Right ventricle myocardium superior (tissue), 1 donor: ENCODE measurements at places on chromosomes 4 and X.
A peak's percentile ranks its signal among the peaks of the same experiment; 100 is the strongest.

- DNase-seq = no peak
Observed at GRCh38 chrX:5015451-5015850, 1213.2 kb downstream of the NLGN4X start.

DNA sequence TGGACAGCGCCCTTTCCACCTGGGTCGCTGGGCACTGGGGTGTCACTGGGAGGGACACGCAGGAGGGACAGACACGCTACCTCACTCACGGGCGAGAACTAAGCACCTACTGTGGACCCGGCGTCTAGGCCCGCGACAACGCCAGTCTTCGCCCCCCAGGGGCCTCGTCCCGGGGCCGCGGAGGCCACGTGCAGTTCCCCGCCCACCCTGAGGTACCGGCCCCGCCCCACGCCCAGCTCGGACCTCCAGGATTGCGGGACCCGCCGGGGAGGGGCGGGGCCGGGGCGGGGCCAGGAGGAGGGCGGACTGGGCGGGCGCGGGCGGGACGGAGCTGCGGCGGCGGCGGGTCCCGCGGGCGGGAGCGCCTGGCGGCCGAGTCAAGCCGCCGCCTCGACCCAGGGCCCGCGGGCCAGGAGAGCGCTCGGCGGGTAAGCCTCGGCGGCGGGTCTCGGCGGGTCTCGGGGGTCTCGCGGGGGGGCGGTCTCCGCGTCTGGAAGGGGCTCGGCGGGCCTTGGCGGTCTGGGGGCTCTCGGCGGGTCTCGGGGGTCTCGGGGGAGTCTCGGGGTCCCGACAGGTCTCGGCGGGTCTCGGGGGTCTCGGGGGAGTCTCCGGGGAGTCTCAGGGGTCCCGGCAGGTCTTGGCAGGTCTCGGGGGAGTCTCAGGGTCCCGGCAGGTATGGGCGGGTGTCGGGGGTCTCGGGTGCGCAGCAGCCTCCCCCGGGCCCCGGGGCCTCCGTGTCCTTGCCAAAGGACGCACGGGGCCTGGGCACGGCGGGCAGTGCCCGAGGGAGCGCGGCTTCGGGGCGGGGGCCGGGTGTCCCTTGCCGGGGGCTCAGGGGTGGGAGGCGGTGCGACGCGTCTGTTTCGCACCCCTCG is at the start of gene SH3BP2:
Gene SH3BP2 (plus strand): TSS at position 375 of the 875 bp plus-strand sequence. CDS start 27,533 bp downstream, outside the sequence.
- DNase-seq = peak; percentile 95

DNA sequence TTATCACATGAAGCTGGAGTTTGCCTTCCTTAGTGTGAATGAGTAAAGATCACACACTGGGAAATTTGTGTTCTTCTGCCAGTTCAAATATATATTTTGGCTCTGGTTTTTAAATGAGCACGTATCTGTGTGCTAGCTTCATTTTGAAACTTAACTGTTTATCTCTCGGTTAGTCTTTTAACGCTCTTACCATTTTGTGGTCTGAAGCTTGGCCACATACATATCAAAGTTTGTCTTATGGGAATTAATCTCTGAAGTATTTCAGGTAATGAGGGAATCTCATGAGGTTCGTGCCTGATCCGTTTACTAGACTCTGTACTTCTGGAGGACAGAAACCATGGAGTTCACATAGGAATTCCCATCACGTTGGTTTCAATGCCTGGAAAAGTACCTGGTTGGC is 13.8 kb downstream of the ATP10D start:
- no peak for DNase-seq

GRCh38 chr4:24794916-24795665 is at the start of gene SOD3:
SOD3 (plus strand) TSS chr4:24795573; CDS start chr4:24799522, 3,949 bp downstream.
- DNase-seq = peak; percentile 88

GRCh38 chr4:122702939-122703338 is 29.6 kb upstream of the BBS12 start:
- no peak for DNase-seq

DNA sequence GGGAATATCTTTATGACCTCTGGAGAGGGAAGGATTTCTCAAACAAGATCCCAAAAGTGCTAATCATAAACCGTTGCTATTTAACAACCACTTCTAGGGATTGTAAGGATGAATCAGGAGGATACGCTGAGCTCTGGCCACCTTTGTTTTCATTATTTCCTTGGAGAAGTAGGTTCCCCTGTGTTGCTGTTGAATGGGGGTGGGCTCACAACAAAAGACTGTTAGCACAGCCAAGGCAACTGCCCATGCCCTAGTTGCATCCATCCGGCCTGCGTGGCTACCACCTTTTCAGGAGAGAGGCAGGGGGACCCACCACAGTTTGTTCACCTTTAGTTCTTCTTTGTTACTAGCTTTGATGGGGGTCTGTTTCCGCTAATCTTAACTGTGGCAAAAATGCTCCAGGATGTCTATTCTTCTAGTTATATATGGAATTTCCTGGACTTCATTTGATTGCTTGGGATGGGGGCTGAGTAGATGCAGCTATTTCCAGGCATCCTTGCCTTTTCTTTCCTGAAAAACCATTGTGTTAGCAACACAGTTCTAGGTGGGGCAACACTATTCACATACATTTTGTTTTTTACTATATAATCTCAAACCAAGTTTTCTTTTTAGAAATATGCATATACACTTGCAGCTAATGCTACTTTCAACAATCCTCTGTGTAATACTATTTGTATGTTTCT is 95.4 kb downstream of the KDR start:
- DNase-seq = no peak

- DNase-seq = no peak
Observed at GRCh38 chr4:73919691-73920090, 50.5 kb downstream of the CXCL1 start.

- no peak for DNase-seq
Observed at GRCh38 chrX:107625739-107626138, 2.6 kb upstream of the PRPS1 start.

- DNase-seq = no peak
Observed at GRCh38 chr4:184417802-184418511, 56.4 kb downstream of the IRF2 start.

DNA sequence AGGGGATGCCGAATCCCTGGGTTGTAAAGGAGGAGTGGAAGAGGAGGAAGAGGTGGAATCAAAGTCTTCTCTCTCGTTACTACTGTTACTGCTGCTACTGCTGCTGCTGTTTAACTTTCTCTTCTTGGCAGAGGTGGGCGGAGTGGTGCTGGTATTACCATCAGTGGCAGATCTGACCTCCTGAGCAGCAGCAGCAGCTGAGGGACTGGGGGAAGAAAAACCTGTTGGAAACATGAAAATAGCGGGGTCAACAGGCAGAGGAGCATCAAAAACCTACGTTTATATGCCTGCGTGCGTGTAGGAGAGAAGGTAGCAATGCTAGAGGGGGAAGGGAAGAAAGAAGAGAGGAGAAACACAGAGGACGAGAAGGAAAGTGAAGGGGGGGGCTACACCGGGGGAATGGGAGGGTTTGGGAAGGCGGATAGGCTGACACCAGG is 339 bp downstream of the CUL4B start:
- no peak for DNase-seq

- peak; percentile 11 for DNase-seq
Observed at GRCh38 chr4:8303485-8304281, 34.1 kb downstream of the HTRA3 start.

- DNase-seq = no peak
Observed at GRCh38 chr4:83561381-83561780, 25.5 kb downstream of the GPAT3 start.
